ENCODE measurements at places on chromosomes 7 and 10. TPM values are rescaled to one million over a fixed set of nuclear protein-coding genes. Genes with fewer than 3 reads are reported as not detected.

- no peak overlapping the region for H3K4me3 ChIP-seq
- DNase-seq: no peak
Observed at GRCh38 chr7:70480927-70481569, 650.9 kb upstream of the GALNT17 start.

- H3K4me3 ChIP-seq: no peak overlapping the region
- H3K36me3 ChIP-seq: no peaks in the 10 kb centered on the region
- peaks cover 2% of the 10 kb centered on the region for H3K27me3 ChIP-seq
- no peak overlapping the region for H3K27ac ChIP-seq
- no peak for DNase-seq
Observed at GRCh38 chr7:28836716-28837115, 121.4 kb downstream of the TRIL start.

DNA sequence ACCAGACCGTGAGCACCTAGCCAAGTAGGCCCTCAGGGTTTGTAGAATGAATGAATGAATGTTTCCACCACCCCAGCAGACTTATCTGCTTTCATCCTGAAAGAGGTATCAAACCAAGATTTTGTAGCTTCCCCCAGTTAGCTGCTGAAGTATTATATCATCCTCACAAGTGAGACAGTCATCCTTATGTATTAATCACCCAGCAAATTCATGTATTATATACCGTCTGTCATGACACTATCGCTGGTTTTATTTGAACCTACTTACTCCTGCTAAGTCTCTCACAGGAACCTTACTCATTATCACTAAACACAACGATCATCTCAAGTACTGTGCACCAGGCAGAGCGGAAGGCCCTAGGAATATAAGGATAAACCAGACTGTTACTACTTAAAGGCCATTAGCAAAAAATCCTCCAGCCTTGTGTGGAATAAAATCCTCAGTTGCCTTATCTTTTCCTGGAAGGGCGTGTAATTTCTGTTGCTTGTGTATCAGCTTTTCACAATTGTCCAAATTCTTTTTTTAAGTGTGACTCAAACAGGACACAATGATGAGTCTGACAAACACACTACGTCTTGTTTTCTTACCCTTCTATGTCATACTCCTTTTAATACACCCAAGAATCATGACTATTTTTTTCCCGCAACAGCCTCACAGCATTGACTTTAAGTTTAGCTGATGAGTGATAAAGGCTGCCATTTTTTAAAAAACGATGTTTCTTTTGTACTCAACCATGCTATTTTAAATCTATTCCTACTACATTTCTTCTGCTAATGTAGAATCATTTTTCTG is 176.1 kb upstream of the KLF14 start:
- no peak overlapping the region for H3K4me3 ChIP-seq
- no peaks in the 10 kb centered on the region for H3K27me3 ChIP-seq
- no peak for DNase-seq
- peaks cover 63% of the 10 kb centered on the region for H3K4me1 ChIP-seq
- peak overlapping the region; percentile 80 for H3K27ac ChIP-seq

DNA sequence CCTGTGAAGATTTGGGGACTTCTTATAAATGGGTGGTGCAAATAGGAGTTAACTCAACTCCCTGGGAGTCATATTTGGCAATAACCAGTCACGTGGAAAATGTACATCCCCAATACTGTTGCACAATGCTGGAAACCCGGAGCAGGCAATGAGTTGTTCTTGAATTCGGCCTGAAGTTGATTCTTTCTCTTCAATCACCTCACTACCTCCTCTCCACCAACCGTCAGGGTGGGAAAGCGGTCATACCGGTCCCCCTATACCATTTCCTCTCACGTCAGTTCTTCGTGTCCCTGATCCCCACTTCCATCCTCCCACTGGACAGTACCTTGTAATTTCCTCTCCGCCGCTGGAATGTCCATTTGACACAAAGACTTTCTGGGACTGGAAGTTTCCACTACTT is 2.8 kb downstream of the GIMAP5 start:
- H3K4me3 ChIP-seq: no peak overlapping the region
- DNase-seq: no peak
- no peak overlapping the region for H3K27ac ChIP-seq
- peaks cover 26% of the 10 kb centered on the region for H3K27me3 ChIP-seq
- H3K36me3 ChIP-seq: no peaks in the 10 kb centered on the region

DNA sequence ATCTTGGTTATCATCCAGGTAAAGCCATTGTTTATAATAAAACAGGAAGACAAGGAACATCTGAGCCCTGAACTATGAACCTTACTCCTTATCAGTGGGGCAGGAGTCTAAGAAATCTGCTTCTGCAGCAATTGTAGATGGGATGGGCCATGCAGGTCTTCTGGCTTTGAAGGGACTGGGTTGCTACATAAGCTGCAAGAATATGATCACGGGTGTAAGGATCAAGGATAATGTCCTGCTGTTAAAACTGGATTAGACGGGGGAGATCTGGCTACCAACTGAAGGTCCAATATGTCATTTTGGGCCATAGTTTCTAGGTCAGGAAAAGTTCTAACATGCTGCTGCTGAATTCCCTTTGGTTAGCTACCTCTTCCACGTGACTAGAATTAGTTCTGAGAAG is 1363.4 kb upstream of the CELF2 start:
- H3K4me1 ChIP-seq: no peaks in the 10 kb centered on the region
- no peaks in the 10 kb centered on the region for H3K27me3 ChIP-seq
- no peak overlapping the region for H3K27ac ChIP-seq
- H3K36me3 ChIP-seq: no peaks in the 10 kb centered on the region

- H3K4me3 ChIP-seq: no peak overlapping the region
- no peaks in the 10 kb centered on the region for H3K27me3 ChIP-seq
- H3K36me3 ChIP-seq: peaks cover 4% of the 10 kb centered on the region
- H3K4me1 ChIP-seq: peaks cover 4% of the 10 kb centered on the region
Observed at GRCh38 chr10:26725837-26726727, 28.6 kb downstream of the PDSS1 start.

DNA sequence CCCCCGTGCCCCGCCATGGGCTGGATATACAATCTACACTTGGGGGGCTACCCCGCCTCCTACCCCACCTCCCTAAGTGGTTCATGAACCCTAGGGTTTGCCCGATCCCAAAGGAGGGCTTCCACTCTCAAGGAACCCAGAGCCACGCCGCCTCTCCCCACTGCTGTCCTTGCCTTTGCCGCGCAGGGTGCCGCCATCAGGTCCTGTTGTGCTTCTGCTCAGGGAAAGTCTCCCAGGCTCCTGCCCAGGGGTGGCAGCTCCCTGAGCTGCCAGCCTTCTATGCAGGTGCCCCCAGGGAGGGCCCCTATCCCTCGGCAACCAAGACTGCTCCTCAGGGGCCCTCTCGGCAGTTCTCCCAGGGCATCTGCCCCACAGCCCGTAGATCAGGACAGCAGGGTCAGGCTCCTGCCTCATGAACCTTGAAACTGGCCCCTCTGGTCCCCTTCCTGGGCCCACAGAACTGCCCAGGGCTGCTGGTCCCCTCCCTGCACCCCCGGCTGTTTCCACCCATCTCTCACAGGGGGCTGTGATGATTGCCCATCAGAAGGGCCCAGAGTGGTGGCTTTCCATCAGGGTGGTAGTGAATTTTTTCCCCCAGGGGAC is 13.0 kb upstream of the PCBD1 start:
- H3K4me3 ChIP-seq: no peak overlapping the region
- H3K36me3 ChIP-seq: no peaks in the 10 kb centered on the region
- no peak overlapping the region for H3K27ac ChIP-seq
- DNase-seq: no peak
- peaks cover 15% of the 10 kb centered on the region for H3K27me3 ChIP-seq
- no peaks in the 10 kb centered on the region for H3K4me1 ChIP-seq

DNA sequence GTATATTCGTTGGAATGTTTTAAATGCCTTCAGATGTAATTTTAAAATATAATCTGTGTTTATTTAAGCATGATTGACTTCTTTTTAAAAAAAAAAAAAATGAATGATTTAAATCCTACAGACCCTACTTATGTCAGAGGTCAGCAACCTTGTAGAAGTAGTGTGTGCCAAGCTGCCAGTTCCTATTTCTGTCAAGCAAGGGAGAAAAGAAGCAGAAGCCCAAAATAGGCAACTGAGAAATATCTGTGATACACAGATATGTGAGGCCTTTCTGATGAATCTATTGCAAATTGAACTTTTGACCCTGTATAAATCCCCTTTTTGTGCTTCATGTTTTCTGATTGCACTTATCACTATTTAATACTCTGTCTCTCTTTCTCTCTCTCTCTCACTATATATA is 199.5 kb downstream of the LRRN3 start:
- no peak overlapping the region for H3K4me3 ChIP-seq
- peaks cover 16% of the 10 kb centered on the region for H3K36me3 ChIP-seq

GRCh38 chr10:110207011-110207804 is at the start of gene MXI1:
Gene MXI1, plus strand, starts transcription at chr10:110207605. Its CDS starts 204 bp downstream, at chr10:110207809.
- H3K4me3 ChIP-seq: peak within 1 kb of the TSS; percentile 89
- H3K4me1 ChIP-seq: peaks cover 48% of the 10 kb centered on the region
- peak within 1 kb of the TSS; percentile 61 for H3K27ac ChIP-seq
- peak; percentile 36 for DNase-seq
- H3K36me3 ChIP-seq: no peaks in the 10 kb centered on the region
- peaks cover 27% of the 10 kb centered on the region for H3K27me3 ChIP-seq

DNA sequence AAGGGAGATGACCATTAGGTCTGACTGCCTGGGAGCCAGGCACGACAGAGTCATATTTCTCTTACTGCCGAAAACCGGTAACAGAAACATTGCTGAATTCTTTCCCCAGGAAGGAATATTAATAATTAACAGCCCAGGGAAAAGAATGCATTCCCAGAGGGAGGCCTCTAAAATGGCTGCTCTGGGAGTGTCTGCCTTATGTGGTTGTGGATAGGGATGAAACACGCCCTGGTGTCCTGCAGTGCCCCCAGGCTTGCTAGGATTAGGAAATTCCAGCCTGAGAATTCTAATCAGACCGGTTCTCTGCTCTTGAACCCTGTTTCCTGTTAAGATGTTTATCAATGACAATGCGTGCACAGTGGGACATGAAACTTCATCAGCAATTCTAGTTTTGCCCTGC is 226.7 kb downstream of the GPAM start:
- H3K27ac ChIP-seq: no peak overlapping the region
- no peak for DNase-seq
- no peaks in the 10 kb centered on the region for H3K27me3 ChIP-seq
- no peak overlapping the region for H3K4me3 ChIP-seq

DNA sequence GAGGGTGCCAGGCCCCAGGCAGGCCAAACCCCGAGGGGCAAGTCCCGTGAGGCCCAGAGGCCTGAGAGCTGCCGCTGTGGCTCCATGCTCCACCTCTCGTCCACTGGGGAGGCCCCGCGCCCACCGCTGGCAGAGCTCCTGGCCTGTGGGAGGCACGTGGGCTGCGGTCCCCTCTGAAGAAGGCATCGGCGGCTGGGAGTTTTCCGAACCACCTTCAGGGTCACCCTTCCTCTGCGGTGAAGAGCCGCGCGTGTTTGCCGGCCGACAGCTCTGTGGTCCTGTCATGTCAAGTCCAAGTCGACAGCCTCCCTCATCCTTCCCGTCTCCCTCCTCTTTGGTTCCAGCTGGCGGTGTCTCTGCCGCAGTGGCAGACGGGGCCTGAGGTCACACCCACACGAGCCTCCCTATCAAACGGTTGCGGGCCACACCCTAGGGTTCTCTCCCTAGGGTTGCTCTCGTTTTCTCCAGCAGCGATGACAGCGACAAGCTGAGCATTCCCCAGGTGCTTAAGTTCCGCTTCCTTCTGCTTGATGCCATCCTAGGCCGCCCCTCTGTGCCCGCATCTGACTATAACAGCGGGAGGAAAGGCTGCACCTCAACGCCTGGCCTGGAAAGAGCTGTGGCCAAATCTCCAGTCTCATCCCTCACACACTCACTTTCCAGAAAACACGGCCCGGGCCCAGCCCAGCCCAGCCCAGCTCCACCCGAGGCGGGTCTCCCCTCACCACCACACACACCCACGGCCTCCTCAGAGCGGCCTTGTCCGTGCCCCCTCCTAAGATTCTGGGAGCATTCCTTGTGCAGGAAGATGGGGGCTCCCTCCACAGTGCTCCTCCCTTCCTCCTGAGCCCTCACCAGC is 185.0 kb downstream of the ELFN1 start:
- H3K27me3 ChIP-seq: no peaks in the 10 kb centered on the region
- H3K4me1 ChIP-seq: peaks cover 8% of the 10 kb centered on the region
- DNase-seq: no peak
- no peaks in the 10 kb centered on the region for H3K36me3 ChIP-seq

- no peak overlapping the region for H3K27ac ChIP-seq
- DNase-seq: no peak
- H3K4me3 ChIP-seq: no peak overlapping the region
- H3K27me3 ChIP-seq: no peaks in the 10 kb centered on the region
- H3K36me3 ChIP-seq: no peaks in the 10 kb centered on the region
Observed at GRCh38 chr7:29502133-29502532, 61.5 kb upstream of the PRR15 start.

DNA sequence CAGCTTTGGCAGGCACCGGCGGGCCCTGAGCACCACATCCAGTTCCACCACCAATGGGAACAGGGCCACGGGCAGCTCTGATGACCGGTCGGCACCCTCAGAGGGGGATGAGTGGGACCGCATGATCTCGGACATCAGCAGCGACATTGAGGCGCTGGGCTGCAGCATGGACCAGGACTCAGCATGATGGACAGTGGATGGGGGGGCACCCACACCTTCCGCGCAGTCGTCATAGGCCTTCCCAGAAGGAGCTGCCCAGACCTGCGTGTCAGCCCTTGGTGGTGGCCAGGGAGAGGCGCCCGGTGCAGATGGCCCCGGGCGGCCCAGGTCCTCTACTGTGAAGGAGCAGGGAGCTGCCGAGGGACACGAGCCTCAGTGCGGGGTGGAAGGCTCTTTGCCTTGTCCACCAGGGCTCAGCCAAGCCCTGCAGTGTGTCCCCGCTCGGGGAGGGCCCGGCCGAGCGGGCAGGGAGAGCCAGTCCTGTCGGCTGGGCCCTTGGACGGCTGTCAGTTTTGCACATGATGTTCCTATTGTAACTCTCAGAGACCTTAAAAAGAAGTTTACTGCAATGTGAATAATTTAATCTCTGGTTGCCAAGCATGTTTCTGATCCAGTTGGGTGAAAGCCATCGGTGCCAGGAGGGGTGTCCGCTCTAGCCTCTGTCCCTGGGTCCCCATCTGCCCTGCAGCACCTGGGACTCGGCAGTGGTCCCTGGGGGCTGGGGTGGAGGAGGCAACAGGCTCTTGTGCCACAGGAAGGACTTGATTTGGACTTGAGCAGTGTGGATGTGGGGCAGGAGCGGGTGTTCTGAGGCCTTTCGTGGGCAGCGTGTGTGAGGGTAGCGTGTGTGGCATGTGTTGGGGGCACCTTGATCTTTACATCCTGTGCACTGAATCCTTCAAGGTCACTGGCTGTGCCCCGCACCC is 12.6 kb downstream of the NACAD start:
- H3K27me3 ChIP-seq: no peaks in the 10 kb centered on the region
- peaks cover 28% of the 10 kb centered on the region for H3K4me1 ChIP-seq

ANKRD30A gene
- not detected for polyA plus RNA-seq

LRRN3 gene
- 0.16 TPM for polyA plus RNA-seq

GPR85 gene
- polyA plus RNA-seq: not detected

STOX1 gene
- not detected for polyA plus RNA-seq

AOC1 gene
- not detected for polyA plus RNA-seq

KCNH2 gene
- polyA plus RNA-seq: not detected
